ENCODE measurements at places on chromosomes 6 and 20.

GRCh38 chr6:504446-504980, 113.0 kb downstream of the IRF4 start:
- DNase-seq = no peak

GRCh38 chr20:50488236-50488806, 21.9 kb upstream of the PTPN1 start:
- no peak for DNase-seq

- no peak for DNase-seq
These were observed 46.7 kb upstream of the STK35 start for GRCh38 chr20:2054911-2055310.

DNA sequence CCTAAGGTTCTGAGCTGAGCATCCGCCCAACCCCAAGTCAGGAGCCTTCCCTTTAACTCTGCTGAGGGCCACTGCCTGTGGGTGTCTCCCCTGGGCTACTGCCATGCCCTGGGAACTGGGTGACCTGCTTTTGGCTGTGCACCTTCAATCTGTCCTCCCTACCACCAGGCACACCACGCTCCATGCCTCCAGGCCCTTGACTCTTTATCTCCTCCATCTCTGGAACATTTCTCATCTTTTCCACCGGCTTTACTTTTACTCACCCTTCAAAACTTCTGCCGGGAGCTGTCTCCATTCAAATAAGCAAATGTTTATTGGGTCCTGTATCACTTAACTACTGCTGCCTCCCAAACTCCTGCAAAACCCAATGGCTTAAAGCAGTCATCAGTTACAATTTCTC, 83.3 kb upstream of the NHSL1 start:
- no peak for DNase-seq

GRCh38 chr6:52365866-52366540, 4.1 kb downstream of the PAQR8 start:
- no peak for DNase-seq

DNA sequence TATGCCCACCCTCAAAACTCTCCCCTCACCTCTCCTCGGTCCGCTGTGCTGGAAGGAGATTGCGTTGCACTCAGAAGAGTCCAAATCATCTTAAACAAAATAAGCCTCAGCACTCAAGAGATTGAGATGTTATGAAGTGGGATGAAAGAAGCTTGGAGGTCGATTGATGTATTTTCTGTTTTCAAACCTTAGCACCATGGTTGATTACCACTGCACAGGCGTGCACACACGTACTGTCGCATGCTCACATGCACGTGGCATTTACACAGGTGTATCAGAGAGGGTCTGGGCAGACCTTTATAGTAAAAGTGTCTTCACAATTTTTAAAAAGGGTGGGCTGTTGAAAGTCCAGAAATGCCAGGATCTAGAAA, 612 bp upstream of the AGPAT4 start:
- no peak for DNase-seq

- no peak for DNase-seq
These were observed 13.3 kb upstream of the RIPOR2 start for GRCh38 chr6:24949020-24949569.

- peak; percentile 46 for DNase-seq
These were observed 117.8 kb upstream of the SPACA1 start for GRCh38 chr6:87929843-87930288.

- DNase-seq = no peak
These were observed 242.1 kb downstream of the SOD2 start for GRCh38 chr6:159450815-159451465.

GRCh38 chr20:38377039-38377685, 30.9 kb downstream of the LBP start:
- DNase-seq = no peak

DNA sequence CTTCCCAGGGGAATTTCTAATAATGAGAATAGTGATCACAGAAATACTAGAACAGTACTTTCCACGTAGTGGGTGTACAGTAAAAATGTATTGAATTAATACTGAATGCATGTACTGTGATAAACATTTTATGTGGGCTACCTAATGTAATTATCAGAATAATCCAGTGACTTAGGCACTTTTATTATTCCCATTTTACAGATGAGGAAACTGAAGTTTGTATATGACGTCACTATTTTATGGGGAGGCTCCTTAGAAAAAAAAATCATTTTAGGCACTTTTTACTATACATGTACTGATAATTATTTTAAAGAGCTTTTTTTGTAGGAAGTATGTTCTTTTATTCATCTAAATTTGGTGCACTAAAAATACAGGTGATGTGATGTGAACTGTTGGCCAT, 275.6 kb upstream of the TAB2 start:
- no peak for DNase-seq

GRCh38 chr20:48704761-48705160, 123.0 kb downstream of the PREX1 start:
- DNase-seq = no peak

DNA sequence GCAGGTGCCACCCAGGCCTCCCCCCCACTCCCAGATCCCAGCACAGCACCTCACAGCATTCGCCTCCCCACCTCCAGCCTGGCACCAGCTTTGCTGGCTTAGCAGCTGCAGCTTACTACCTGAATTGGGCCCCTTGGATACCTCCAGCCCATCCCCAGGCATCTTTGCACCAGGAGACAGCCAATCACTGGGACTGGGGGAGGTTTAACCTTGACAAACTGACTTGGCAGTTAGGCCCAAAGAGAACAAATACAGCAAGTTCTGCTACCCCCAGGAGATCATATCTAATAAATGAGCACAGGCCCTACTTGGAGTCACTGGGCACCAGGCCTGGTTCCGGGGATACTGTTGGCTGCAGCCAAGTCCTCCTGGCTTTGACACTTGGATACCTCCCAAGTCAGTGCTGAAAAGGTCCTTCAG, 8.8 kb downstream of the PDRG1 start:
- no peak for DNase-seq

- no peak for DNase-seq
These were observed 371.8 kb upstream of the JAG1 start for GRCh38 chr20:11045412-11046175.

DNA sequence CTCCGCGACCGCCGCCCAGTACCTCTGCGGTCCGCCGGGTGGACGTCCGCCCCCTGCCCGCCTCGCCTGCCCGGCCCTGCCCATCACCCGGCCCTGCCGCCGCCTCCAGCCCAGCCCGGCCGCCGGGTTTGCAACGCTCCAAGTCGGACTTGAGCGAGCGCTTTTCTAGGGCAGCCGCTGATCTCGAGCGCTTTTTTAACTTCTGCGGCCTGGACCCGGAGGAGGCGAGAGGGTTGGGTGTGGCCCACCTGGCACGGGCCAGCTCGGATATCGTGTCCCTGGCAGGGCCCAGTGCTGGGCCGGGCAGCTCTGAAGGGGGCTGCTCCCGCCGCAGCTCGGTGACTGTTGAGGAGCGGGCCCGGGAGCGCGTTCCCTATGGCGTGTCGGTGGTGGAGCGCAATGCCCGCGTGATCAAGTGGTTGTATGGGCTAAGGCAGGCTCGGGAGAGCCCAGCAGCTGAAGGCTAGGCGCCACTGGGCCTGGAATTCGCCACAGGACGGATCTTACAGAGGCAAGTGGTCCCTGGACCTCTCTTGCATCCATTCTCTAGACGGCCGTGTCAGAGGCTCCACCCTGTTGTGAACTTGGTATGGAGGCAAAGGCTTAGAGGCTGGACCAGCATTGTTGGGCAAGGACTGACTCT, 11.8 kb downstream of the FAM110A start:
- no peak for DNase-seq

- DNase-seq = peak; percentile 95
These were observed 11.1 kb downstream of the RPL7L1 start for GRCh38 chr6:42890311-42891198.

GRCh38 chr6:145213614-145214013, 521.7 kb downstream of the EPM2A start:
- DNase-seq = no peak

GRCh38 chr6:20873425-20874190, 339.4 kb downstream of the CDKAL1 start:
- no peak for DNase-seq

- no peak for DNase-seq
These were observed 43.1 kb upstream of the NAA20 start for GRCh38 chr20:19973961-19974629.

DNA sequence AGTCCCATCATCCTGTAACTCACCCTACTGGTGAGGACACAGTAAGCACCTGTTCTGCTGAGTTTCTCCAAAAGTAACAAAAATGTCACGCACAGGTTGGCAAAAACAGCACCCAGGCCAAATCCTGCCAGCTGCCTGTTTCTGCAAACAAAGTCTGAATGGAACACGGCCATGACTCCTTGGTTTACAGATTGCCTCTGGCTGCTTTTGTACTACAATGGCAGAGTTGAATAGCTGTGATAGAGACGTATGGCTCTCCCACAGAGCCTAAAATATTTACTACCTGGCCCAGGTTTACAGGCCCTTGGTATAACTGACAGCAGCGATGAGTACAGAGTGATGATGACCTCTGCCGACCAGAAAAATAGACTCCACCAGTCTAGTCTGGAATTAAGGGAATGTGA, 52.6 kb downstream of the CNKSR3 start:
- no peak for DNase-seq

DNA sequence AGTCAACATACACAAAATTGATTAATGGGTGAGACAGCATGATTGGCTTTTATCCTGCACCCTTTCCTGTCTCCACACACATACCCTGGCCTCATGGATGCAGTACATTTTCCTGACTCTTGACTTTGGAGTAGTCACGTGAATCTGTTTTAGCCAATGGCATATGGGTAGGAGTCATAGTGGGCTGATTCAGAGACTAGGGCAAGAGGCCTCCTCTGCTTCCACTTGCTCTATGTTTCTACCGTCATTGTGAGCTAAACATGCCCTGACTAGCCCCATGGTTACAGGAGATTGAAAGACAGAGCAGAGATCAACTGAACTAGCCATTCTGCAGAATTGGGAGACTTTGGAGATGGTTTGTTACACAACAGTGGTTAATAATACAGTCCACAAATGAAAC, 850.0 kb downstream of the DHX35 start:
- DNase-seq = no peak

- no peak for DNase-seq
These were observed 288.2 kb downstream of the QKI start for GRCh38 chr6:163702736-163703135.

DNA sequence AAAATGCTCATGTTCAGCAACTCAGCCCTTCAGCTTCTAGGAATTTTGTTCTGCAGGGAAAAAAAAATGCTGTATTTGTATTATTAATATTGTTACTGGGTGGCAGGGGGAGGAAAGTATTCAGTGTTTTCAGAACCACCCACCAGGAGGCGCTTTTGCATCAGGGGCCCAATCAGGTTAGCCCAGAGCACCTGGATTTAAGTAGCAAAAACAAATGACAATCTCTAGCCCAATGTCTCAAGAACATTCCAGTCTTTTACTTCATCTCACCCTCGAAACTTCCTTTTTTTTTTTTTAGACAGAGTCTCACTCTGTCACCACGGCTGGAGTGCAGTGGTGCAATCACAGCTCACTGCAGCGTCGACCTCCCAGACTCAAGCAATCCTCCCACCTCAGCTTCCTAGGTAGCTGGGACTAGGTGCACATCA, 635 bp upstream of the C20orf203 start:
- peak; percentile 69 for DNase-seq

DNA sequence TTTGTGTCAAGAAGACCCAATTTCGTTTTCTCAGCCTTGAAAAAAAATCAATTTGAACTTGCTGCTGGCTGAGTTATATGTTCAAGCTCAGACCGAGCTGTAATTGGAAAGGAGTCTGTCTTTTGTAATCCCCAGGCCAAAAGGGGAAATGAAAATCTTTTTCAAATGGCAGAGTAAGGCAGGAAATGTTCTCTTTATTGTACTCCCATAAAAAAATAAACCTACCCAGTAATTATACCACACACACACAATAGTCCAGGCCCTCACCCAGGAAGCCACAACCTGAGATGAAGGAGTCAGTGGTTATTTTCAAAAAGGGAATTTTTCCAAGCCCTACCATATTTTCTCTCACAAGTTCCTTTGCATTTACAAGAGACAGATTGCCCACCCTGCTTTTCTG, 45.3 kb downstream of the CLIC5 start:
- DNase-seq = no peak

DNA sequence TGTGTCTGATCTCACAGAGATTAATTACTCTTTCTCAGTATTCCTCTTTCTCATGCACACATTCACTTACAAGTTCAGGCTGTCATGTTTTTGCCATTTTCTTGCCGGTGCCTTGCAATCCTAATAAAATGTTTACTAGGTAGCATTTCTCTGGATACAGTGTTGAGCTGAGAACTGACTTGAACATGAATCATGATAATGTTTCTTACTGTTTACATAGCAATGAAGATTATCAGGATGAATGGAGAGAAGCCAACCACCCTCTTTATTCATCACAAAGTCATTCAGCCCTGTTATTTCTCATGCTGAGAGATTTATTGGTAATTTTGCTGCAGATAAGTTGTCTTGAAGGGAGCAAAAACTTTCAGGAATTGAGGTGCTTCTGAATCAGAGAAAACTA, 185.5 kb upstream of the ECI2 start:
- no peak for DNase-seq

DNA sequence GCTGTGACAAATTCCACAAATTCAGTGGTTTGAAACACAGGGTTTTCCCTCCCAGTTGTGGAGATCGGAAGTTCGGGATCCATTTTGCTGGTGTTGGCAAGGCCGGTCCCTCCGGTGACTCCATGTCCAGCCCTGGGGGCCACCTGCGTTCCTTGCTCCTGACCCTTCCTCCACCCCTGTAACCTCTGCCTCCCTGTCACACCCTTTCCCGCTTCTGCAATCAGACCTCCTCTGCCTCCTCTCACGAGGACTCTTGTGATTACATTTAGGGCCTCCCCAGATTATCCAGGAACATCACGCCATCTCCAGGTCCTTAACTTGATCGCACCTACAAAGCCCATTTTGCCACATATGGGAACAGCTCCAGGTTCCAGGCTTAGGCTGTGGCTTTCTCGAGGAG, 12.5 kb downstream of the RPS6KA2 start:
- DNase-seq = no peak

- no peak for DNase-seq
These were observed 121.2 kb downstream of the INSM1 start for GRCh38 chr20:20489054-20489453.

DNA sequence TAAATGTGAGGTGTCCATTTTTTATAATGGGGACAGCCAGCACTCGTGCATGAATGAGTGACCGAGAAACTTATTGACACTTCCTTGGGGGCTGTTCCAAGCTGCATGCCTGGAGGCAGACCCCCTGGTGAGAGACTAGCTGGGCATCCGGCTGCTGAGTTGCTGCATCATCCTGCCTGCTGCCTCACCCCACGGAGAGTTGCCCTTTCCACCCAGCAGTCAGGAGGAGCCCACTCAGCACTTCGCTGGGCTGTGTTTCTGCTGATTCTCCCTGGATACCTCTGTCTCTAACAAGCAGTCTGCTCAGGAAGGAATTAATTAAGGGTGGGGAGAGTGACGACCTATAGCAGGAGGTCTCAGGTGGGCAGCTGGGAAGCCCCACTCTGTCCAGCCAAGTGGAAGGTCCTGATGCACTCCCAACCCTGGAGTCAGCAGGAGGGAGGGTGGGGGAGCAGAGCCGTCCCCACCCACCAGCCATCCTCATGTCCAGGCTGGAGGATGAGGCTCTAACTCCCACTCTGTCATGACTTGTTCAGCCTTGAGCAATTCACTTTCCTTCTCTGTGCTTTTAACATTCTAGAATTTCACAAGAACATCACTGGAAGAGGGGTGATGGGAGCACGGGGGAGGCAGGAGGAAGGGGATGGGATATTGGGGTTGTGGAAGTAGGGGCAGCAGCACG, 177.3 kb downstream of the LRFN2 start:
- DNase-seq = no peak

- peak; percentile 46 for DNase-seq
These were observed 10.3 kb upstream of the PRSS16 start for GRCh38 chr6:27237089-27237803.

GRCh38 chr6:5199702-5200101, 61.0 kb downstream of the LYRM4 start:
- no peak for DNase-seq
